Transverse colon (tissue), 4 donors: ENCODE measurements at places on chromosomes 7 and 10. TPM values are rescaled to one million over a fixed set of nuclear protein-coding genes. Genes with fewer than 3 reads are reported as not detected.

DNA sequence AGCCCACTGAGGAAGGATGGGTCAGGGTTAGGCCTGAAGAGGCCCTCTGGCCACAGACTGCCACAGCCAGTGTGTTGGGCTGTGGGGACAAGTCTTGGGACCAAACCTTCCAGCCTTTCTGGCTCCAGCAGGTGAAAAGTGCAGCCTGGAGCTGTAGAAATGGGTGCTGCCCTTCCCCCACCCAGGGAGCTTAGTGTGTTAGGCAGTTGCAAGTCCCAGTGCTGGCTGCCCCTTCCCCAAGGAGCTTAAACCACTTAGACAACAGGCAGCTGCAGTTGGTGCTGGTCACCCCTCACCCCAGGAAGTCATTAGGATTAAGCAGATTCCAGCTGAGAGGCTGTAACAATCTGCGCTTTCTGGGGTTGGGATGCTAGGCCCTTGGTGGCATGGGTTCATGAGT is 563.3 kb downstream of the NRG3 start:
- no peak for DNase-seq

DNA sequence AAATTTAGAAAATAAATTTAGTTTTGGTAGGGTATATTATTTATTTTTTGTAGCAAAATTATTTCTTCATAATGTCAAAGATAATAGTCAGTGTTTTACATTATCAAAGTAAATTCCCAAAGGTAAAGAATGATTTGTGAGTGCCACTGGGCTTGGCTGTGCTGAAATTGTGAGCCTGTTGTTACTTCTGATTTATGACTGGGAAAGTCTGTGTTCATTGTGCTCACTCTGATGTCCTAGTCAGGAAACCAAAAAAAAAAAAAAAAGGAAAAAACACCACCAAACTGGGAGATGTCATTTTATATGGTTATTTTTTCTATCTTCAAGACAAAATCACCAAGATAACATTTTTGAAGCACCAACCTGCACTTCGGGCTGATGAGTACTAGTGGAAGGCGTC is 44.3 kb downstream of the MDFIC start:
- DNase-seq: no peak

DNA sequence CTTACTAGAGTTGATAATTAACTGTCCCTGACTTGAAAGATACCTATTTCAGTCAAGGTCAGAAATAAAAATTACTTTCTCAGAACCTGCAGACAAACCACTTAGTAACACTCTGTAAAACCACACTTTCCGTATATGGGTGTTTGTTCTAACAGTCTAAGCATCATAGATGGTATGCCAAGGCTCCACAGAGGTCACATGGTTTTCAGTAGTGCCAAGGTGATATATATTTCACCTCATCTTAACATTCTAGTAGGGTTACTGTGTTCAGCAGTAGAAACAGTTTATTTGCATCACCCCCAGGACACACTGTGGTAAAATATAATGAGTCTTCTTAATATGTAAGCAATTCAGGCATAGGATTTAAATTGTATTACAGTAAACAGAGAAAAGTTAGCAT is 61.5 kb downstream of the KCND2 start:
- no peak for DNase-seq

DNA sequence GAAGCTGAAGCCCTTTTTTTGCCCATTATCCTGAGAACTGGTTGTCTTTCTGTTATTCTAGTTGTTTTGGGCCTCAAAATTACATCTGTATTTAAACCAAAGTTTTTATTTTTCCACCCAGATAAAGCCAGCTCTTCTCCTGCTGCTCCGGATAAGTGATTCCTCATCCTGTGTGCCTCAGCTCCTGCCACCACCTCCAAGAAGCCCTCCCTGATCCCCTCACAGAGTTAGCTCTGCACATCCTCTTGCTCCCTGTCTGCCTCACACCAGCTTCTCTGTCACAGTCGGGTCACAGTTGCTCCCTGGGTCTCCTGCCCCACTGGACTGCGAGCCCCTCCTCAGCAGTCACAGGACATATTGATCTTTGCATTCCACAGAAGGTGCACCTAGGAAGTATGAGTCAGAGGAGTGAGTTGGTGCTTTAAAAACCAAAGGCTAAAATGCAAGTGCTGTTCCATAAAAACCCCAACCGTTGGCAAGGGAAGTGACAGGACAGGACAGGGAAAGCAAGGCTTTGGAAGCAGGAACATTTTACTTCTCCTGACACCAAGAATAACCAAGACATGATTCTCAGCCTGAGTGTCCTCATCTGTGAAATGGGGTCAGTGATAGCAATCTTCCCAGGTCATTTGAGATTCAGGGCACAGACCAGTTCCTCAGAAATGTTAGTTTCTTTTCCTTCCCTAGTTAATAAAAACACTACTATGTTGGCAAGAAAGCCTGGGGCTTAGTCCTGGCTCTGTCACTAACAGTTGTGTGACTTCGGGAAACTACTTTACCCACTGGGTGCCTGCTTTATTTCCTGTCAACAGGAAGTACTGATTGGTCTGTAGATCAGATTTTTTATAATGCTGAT is 36.5 kb upstream of the EEPD1 start:
- no peak for DNase-seq

- DNase-seq: peak; percentile 35
Measured at GRCh38 chr7:75772081-75773077, at the start of gene CCL26. CCL26 (minus strand) TSS chr7:75772211; CDS start chr7:75772176, 35 bp downstream.

- DNase-seq: peak; percentile 44
Measured at GRCh38 chr7:140049339-140050024, 13.3 kb downstream of the PARP12 start.

DNA sequence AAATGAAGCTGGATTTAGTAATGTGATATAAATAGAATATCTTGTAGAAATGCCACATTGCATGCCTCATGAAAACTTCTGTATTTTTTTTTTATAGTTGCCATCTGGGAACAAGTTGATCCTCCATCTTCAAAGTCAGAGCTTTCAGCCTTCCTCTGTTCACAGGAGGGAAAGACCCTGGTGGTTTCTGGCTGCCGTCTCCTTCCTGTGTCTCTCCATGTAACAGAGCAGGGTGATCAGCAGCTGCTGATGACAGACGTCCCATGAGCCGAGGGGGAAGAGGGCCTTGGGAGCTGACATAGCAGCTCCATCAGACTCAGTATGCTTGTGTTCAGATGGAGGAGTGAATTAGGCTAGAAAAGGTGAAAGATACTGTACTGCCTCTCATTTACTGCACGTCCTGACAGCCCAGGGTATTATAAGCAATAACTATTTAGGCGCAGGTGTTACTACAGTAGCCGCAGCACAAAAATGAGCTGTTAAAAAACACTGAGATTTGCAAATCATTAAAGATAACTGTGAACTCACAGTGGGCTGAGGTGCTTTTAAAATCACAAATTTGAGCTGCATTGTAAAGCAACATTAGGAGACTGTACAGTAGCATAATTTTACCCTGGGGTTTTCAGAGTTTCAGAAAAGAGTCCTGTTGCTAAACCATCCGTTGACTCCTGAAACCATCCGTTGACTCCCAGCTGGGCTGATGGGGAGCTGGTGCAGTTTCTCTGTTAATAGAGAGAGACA is 103.3 kb downstream of the CFAP58 start:
- no peak for DNase-seq

DNA sequence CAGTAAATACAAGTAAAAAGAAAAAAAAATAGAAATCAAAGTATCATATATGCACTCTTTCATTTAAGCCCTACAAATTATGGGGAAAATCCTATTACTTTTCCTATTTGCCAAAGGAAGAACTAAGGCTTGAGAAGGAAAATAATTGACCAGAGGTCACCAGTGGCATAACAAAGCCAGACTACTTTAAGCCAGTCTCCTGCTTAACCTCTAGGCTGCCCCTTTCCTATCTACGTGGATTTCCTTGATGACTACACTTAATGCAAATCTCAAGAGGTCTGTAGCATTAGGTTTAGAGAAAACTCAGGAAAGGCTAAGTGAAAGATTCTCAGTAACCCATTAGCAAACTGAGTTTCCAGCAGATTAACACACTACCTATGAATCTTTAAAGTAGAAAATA is 49.8 kb downstream of the TPK1 start:
- DNase-seq: no peak

GRCh38 chr7:107958764-107959526 is 44.0 kb downstream of the LAMB1 start:
- DNase-seq: no peak

GRCh38 chr10:103534621-103535498 is 41.4 kb downstream of the NEURL1 start:
- DNase-seq: no peak

- DNase-seq: no peak
Measured at GRCh38 chr7:2100278-2101208, 132.2 kb downstream of the MAD1L1 start.

DNA sequence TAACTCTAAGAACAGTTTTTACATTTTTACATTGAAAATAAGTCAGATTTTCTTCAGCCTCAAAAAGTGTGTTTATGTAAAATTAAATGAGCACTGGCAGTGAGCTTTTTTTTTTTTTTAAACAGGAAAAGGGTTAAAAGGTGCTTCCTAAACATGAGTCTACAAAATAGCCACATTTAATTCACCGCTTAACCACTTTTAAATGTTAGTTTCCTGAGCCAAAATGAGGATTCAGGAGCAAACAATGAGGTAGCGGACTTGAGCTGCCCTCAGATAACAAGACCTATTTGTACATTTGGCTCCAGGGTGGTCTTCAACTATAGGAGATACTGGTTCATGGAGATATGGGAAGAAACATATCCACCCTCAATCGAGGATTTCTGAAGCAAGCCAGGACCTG is 22.8 kb downstream of the AKR1C3 start:
- DNase-seq: no peak

DNA sequence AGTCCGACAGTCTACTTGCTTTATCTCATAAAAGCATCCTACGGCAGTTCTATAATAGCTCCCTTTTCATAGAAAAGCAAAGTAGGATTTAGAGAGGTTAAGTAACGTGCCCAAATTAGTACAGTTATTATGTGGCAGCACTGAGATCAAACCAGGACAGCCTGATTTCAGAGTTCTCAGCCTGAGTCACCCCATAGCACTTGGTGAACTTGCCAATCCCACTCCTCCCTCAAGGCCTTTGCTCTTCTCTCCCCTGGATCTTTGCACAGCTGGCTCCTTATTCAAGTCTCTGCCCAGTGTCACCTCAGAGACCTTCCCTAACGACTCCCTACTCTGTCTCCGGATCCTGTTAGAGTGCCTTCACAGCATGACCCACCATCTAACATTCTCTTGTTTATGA is 438.0 kb upstream of the NFE2L3 start:
- no peak for DNase-seq

- DNase-seq: no peak
Measured at GRCh38 chr7:876972-877311, 588 bp downstream of the GET4 start.

- no peak for DNase-seq
Measured at GRCh38 chr10:77192402-77192801, 445.2 kb downstream of the KCNMA1 start.

DNA sequence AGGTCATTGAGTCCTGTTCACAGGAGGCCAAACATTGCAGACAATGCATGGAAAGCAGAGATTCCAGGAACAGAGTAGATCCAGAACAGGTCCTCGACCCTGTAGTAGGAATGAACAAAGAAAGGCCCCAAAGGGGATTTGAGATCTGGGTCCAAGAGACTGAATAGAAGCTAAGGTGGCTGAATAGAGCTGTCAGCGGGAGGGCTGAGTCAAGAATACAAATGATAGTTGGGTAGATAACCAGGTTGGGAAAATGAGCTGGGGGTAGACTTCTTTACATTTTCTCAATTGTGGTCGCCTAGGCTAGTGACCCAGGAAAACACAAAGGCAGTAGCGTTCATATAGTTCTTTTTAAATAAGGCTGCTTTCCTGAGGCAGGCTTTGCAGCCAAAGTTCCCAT is 103.4 kb upstream of the ELMO1 start:
- no peak for DNase-seq

DNA sequence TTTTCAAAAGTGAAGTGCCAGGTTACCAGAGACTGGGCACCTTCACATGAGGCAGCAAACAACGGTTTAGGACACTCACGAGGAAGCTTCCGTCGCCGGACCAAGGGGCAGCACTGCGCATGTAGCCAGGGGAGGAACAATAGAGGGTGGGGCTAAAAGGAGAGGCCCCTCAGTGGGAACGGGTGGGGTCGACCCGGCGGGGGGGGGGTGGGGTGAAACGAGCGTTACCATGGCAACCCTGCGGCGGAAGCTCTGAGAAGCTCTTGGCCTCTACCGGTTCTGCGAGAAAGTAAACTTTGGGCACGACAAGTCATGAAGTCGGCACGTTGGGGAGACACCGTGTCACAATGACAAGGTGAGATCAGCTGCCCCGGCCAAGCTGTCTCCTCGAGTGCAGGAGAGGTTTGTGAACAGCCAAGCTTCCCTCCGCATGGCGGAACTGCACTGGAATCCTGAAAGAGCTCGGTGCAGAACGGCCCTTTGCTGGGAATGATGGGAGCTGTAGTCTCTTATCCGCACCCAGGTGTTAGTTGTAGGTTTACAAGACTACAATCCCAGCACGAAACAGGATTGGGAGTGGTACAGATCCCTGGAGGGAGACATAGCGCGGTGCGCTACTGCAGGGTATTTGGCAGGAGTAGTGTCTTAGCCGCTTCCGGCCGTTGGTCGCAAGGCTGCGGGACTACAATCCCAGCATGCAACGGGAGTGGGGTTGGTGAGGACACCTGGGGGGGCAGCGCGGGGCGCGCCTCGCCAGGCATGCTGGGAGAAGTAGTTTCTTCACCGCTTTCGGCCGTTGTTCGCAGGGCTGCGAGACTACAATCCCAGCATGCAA is 72.8 kb upstream of the ZNF722 start:
- DNase-seq: peak; percentile 64

DNA sequence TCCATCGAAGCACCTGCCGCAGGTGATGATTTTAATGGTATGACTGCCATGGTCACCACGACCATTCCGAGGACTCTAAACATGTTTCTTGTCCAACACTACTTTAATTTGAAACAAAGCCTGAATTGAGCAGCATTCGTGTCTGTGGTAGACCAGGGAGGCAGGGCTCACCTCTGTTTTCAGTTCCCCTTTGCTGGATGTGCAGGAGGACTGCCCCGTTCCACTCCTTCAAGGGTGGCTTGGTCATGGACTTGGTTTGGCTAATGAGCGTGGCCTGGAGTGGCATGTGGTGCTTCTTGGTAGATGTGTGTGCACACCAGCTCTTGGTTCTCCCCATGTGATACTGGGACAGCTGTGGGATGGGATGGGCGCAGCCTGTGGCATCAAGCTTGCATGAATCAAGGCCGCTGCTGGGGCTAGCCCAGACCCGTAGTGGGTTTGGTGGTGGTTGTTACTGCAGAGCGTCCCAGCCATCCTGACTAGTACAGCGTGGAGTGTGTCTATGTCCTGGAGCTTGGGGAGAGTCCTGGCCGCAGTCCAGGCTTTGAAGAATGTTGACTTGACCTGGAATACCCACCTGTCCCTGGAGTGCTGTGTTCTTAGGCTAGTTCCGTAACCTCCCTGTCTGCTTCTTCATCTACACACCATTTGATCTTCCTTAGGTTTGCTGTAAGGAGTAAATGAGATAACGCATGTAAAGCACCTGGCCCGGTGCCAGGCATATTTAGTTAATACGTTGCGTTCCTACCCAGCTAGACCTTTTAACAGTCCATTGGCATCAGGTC is 34.8 kb downstream of the MGMT start:
- DNase-seq: no peak

- DNase-seq: no peak
Measured at GRCh38 chr7:77337456-77337990, 78.6 kb downstream of the GSAP start.

GRCh38 chr7:45617166-45617565 is 43.0 kb downstream of the ADCY1 start:
- DNase-seq: no peak

The GNAT3 gene
- not detected for total RNA-seq

The CFAP43 gene
- 0.16 TPM for total RNA-seq

The SLC26A3 gene
- total RNA-seq: 4,526 TPM

The VPS26A gene
- total RNA-seq: 12.3 TPM

The SP4 gene
- total RNA-seq: 7.3 TPM

The NODAL gene
- total RNA-seq: not detected

The ANKRD1 gene
- not detected for total RNA-seq

The RBP3 gene
- total RNA-seq: not detected
